ENCODE measurements at places on chromosomes 3 and 15.

- DNase-seq, result no peak
Measured at GRCh38 chr15:57769266-57769665, 62.8 kb downstream of the POLR2M start.

GRCh38 chr15:87736401-87736800, 520.1 kb downstream of the NTRK3 start:
- no peak for DNase-seq

DNA sequence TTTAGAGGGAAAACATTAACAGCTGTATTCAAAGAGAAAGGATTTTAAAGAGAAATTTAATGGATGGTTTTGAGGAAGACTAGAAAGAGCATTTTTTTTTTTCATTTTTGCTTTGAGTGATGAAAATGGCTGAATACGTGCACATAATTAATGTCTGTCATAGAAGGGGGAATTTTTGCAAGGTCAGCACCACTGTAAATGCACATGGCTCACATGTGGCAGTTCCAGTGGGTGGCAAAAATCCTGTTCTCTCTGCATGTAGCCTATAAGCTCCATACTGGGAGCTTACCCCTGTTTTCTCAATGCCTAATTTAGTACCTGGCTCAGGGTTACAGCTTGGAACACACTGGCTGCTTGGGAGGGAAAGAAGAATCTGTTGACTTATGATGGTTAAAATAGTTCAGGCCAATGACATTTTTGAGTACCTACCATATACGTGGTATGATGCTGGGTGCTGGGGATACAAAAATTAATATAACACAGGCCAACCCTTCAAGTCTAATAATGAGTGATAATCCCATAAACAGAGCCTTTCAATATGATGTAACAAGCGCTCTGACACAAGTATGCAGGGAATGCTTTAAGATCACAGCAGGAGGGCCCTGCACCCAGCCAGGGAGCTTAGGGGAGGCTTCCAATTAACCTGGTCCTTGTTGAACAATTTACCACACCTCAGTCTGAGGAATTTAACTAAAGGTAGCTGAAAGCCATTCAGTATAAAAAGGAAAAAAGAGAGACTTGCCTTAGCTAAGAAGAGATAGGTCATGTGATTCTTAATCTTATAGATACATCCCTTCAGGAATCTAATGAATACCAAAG, 33.0 kb downstream of the HSPBAP1 start:
- DNase-seq, result no peak

DNA sequence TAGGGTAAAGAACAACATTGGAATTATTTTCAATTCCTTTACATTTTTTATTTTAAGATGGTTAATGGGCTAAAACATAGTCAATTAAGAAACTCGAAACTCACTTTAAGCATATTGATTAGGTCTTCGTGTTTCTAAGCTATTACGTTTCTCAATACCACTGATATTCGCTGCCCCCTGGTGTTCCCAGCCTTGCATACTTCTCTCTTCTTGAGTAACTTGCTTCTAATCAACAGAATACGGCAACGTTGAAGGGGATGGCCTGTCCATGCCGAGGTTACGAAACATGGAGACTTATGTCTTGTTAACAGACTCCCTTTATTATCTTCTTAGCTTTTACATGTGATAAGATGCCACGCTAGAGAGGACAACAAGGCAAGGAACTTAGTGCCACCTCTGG, 43.6 kb downstream of the ROBO1 start:
- peak; percentile 1 for DNase-seq

DNA sequence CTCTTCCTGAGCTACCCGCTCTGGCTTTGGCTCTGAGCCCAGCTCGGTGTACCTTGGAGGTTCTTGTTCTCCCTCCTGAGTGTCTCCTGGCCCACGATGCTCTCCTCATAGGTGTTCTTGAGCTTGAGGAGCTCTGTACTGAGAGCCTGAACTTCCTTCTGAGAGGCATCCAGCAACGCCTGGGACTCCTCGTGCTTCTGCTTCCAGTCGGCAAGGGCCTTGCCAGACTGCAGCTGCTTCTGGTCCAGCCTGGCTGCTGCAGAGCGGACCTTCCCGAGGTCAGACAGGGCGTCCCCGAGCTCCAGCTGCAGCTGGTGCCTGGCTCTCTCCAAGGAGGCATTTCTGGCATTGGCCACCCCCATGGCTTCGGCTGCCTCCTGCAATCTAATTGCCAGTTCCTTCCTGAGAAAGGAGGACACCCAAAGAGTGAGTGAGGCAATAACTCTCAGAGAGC, 99.8 kb downstream of the MYH15 start:
- DNase-seq, result no peak

DNA sequence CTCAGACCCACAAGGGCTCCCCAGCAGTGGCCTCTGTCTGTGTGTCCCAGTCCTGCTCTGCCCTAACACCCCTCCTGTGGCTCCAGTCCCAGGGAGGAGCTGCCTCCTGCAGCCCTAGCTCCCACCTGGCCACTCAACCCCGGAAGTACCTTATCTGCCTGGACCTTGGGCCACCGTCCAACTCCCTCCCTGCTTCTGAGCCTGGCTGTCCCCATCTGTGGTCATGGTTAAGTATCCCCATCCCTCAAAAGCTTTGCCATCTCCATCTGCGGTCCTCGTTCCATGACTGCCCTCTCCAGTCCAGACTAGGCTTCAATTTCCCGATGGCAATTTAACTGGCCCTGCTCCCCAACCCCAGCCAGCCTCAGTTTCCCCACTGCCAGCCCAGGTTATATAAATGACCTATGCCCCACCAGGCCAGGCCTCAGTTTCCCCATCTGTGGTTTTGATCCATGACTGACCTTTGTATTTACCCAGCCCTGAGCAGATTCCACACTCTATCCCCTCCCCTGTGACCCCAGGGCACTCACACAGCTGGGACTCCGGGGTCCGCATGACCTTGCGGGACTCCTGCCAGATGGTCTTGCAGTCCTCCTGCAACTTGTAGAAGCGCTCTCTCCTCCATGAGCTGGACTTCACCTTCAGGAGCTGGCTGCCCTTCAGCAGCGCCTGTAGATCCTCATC, 9.6 kb downstream of the PLCD1 start:
- DNase-seq, result no peak

- no peak for DNase-seq
Measured at GRCh38 chr3:98561727-98562521, 30.1 kb downstream of the GPR15 start.

GRCh38 chr3:9876991-9877390, 3.1 kb downstream of the CIDEC start:
- no peak for DNase-seq

GRCh38 chr15:69394556-69395282, 19.4 kb upstream of the KIF23 start:
- DNase-seq, result peak; percentile 66

DNA sequence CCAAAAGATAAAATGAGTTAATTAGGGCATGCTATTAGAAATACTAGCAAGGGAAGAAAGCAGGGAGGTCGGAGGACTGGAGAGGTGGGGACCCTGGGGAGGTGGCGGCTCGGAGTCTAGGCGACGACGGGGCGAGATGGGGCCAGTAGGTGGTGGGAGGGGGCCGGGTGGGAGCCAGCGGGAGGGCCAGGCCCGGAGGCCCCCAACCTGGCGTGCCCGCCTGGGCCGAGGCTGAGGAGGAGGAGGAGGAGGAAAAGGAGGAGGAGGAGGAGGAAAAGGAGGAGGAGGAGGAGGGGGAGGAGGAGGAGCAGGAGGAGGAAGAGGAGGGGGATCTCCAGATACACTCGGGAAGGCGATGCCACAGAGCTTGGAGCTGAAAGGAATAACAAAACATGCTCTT, 426.2 kb downstream of the NR2F2 start:
- DNase-seq, result no peak

GRCh38 chr3:66227915-66228314, 7.1 kb downstream of the SLC25A26 start:
- DNase-seq, result no peak

- DNase-seq, result no peak
Measured at GRCh38 chr15:63157891-63158431, 684 bp upstream of the RPS27L start.

DNA sequence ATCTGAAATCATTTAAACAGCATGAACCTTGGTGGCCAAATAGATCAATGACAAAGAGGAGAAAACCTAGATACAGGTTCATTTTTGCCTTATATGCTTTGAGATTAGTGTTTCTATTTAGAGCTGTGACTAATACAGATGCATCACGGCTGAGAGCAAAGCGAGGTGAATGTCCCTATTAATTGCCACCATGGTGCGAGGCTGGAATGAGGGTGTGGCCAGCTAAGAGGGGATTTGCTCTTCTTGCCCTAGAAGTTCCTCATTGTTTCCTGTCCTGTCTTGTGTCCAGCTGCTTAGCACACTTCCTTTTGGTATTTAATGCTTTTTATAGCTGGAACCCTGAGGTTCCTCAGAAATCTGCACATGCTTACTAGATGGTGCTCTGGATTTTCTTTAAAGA, 339.1 kb upstream of the RGMA start:
- DNase-seq, result no peak

GRCh38 chr3:14458434-14459275, 56.2 kb downstream of the SLC6A6 start:
- no peak for DNase-seq

- no peak for DNase-seq
Measured at GRCh38 chr3:127608362-127608718, 10.1 kb downstream of the MCM2 start.

DNA sequence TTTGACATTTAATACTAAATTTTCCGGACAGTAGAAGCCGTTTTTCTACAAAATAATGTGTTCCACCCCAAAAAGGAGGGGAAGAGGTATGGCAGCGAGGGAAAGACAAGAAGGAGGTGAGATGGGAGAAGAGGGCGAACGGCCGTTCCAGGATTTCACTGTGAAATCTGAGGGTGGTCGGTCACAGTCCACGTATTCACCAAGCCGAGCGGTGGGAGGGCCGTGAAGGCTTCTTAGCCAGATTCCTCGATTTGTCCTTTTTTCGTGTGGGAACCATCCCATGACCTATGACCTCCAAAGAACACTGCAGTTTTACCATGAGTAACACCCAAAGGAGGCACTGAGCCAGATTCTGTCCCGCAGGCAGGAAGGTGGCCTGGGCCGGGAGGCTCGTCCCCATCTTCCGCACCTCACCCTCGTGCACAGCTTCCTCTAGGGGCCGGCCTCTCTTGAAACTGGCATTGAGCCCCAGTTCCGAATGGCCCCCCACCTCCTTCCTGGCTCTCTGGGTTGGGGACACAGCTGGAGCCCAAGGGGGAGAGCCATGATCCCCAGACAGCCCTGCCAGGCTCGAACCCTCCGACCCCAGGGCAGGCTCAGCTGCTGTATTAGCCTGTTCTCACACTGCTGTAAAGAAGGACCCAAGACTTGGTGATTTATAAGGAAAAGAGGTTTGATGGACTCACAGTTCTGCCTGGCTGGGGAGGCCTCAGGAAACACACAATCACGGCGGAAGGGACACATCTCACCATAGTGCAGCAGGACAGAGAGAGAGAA, 23.7 kb downstream of the XXYLT1 start:
- no peak for DNase-seq

GRCh38 chr3:156836701-156837100, 10.5 kb downstream of the LEKR1 start:
- no peak for DNase-seq

GRCh38 chr15:57911247-57911646, 154.3 kb downstream of the ALDH1A2 start:
- DNase-seq, result no peak

DNA sequence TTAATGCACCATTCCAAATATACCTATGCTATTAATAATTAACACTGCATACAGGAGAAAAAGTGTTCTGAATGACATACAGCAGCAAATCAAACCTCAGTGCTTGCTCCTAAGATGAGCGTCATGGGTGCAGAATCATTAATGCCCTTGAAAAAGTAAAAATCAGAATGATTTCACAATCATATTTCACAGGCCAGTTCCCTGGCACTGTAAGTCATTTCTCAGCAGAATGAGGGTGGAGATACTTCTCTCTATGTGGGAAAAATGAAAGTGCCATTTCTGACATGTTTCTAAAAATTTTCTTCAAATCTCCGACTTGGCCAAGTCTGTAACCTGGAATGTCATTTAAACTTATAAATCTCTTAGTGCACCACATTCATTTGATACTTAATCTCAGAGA, 549.8 kb upstream of the AGTR1 start:
- no peak for DNase-seq

GRCh38 chr15:90585863-90586262, 56.1 kb downstream of the CRTC3 start:
- DNase-seq, result no peak

DNA sequence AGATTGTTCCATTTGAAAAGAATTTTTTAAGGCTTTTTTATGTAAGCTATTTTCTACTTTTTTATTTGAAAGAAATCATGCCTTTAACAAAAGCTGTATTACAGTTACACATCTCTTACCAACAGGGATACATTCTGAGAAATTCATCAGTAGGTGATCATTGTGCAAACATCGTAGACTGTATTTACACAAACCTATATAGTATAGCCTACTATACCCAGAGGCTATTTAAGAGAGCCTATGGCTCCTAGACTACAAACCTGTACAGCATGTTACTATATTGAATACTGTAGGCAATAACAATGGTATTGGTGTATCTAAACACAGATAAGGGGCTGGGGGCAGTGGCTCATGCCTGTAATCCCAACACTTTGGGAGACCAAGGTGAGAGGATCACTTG, 43.1 kb downstream of the PEAK1 start:
- DNase-seq, result no peak

GRCh38 chr15:42788725-42789124, 51.8 kb upstream of the CDAN1 start:
- no peak for DNase-seq

GRCh38 chr15:41659855-41660234, 360 bp upstream of the MGA start:
- DNase-seq, result no peak

- DNase-seq, result no peak
Measured at GRCh38 chr3:15955968-15956367, 158.2 kb upstream of the ANKRD28 start.

DNA sequence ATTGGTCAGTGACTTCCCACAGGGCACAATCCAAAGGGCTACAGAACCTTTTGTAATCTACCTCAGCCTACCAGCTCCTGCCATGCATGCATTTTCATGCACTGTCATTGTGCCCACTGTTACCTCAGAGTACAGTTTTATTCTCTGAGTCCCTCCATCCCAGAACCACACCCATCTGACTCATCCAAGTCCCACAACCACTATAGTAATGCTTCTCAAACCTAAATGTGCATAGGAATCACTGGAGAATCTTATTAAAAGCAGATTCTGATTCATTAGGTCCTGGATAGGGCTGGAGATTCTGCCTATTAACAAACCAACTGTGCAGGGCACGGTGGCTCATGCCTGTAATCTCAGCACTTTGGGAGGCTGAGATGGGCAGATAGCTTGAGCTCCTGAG, 3.7 kb upstream of the B3GALNT1 start:
- DNase-seq, result no peak

GRCh38 chr15:96535148-96535547, 204.6 kb downstream of the NR2F2 start:
- DNase-seq, result no peak

- DNase-seq, result no peak
Measured at GRCh38 chr3:172235698-172236097, 196.3 kb downstream of the FNDC3B start.

- DNase-seq, result no peak
Measured at GRCh38 chr3:167938516-167938915, 157.2 kb downstream of the GOLIM4 start.

- DNase-seq, result no peak
Measured at GRCh38 chr15:74243431-74243830, 7.3 kb downstream of the CCDC33 start.

Data from SHP77 (cell line).